ENCODE measurements at places on chromosomes 13 and 19. TPM values are rescaled to one million over a fixed set of nuclear protein-coding genes. Genes with fewer than 3 reads are reported as not detected.

The RAB8A gene
- total RNA-seq = 110 TPM

DNA sequence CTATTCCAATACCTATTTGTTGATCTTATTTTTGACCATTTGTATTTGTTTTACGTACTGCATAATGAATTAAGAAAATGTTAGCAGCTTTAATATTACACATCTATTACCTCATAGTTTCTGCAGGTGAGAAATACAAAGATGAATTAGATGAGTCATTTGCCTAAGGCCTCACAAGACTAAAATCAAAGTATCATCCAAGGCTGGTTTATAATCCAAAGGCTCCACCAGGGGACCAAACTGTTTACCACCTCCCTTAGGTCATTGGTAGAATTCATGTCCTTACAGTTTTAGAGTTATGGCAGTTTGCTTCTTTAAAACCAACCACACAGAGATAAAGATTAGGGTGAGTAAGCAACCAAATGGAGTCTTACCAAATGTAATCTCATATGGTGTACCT, 848.1 kb downstream of the SLITRK6 start:
- no peaks in the 10 kb centered on the region for H3K4me1 ChIP-seq
- H3K4me3 ChIP-seq = no peak overlapping the region

DNA sequence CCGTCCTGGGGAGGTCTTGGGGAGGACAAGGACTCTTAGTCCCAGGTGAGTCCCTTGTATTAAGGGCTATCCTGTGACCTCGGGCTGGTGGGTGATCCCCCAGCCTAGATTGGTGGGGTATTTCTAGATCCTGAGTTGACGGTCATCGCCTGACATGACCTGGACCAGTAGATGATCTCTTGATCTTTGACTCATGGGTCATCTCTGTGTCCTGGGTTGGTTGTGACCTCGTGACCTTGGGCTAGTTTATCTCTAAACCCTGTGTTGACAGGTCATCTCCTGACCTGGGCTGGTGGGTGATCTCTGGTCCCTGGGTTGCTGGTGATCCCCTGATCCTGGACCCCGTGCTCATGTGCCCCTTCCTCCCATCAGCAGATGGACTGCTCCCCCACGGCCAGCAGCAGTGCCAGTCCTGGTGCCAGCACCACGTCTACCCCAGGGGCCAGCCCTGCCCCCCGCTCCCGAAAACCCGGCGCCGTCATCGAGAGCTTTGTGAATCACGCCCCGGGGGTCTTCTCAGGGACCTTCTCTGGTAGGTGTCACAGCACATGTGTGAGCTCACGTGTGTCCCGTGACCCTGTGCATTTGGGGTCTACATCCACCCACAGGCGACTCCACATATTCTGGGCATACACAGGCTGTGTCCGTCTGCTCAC, 6.3 kb downstream of the MIDN start:
- H3K4me3 ChIP-seq = peak overlapping the region; percentile 77
- H3K36me3 ChIP-seq = peaks cover 56% of the 10 kb centered on the region
- no peaks in the 10 kb centered on the region for H3K27me3 ChIP-seq
- no peak for DNase-seq

- H3K27ac ChIP-seq = no peak overlapping the region
- H3K4me1 ChIP-seq = no peaks in the 10 kb centered on the region
- H3K36me3 ChIP-seq = no peaks in the 10 kb centered on the region
- no peak for DNase-seq
Observed at GRCh38 chr13:38409771-38410170, 60.1 kb downstream of the UFM1 start.

The CEBPG gene
- 29.6 TPM for total RNA-seq

The CEACAM16 gene
- total RNA-seq = not detected

DNA sequence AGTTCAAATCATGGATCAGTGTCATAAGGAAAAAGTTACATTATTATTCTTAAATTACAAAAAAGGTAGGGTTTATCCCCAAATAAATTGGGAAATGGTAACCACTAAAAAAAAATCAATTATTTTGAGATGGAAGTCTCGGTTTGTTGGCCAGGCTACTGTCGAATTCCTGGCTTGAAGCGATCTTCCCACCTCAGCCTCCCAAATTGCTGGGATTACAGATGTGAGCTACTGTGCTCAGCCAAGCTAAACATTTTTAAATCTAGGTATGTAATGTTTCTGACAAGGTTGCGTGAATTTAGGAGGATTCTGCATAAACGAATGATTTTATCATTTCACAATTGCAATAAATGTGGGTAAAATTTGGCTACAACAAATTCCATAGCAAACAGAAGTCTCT, 2.0 kb downstream of the NAA16 start:
- H3K27me3 ChIP-seq = no peaks in the 10 kb centered on the region
- H3K4me3 ChIP-seq = peak overlapping the region; percentile 96
- H3K27ac ChIP-seq = no peak overlapping the region
- H3K36me3 ChIP-seq = no peaks in the 10 kb centered on the region
- peaks cover 35% of the 10 kb centered on the region for H3K4me1 ChIP-seq

GRCh38 chr13:75847588-75847987, 211.5 kb downstream of the LMO7 start:
- H3K27me3 ChIP-seq = no peaks in the 10 kb centered on the region
- no peak overlapping the region for H3K4me3 ChIP-seq
- no peaks in the 10 kb centered on the region for H3K4me1 ChIP-seq

GRCh38 chr13:59229401-59229800, 934.3 kb downstream of the DIAPH3 start:
- no peaks in the 10 kb centered on the region for H3K27me3 ChIP-seq

All from lower lobe of right lung (tissue), 2 donors.